ENCODE measurements at places on chromosomes 1 and 21.

GRCh38 chr1:121418369-121419049 is 233.7 kb downstream of the SRGAP2C start:
- no peak for DNase-seq

DNA sequence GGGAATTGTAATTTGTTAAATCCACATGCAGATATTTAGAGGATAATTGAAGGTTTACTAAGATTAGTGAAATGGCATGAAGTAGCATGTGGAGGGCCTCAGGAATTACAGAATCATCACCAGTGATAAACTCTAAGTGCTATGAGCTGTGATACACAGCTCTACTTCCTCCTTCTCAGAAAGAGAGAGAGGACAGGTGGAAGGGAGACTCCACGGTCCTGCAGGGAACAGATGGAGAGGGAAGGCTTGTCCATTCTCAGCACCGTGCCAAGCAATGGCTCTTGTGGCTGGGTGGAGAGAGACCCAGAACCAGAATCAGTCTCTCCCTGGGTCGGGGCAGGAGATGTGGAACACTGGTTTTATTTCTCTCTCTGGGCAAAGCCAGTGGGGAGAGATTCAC is 27.8 kb upstream of the LYPD8 start:
- no peak for DNase-seq

DNA sequence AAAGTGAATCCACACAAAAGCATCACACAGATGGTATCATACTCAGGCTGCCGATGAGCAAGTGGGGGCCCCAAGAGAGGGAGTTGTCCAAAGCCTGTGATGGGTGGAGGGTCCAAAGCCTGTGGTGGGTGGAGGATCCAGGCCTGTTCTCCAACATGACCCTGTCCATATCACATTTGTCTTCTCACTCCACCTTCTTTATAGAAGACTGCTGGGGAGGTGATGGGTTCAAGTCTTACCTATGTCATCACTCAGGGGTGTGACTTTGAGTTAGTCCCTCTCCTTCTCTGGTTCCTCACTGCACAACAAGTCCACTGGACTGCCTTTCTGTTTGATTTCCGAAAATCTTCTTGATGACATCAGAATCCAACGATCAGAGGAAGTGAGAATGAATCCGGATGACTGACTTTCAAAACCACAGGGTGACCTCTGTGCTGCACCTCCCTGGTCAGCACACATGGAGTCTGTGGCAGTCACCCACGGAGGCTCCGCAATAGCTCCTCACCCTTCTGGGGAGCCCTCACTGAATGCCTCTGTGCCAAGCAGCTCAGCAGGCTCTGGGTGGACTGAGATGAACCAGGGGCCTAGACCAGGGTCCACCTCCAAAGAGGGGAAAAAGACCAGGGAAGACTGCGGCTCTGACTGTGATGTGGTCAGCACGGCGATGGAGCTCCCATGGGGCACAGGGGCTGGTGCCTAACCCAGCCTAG is 166.8 kb downstream of the HIVEP3 start:
- DNase-seq = no peak

DNA sequence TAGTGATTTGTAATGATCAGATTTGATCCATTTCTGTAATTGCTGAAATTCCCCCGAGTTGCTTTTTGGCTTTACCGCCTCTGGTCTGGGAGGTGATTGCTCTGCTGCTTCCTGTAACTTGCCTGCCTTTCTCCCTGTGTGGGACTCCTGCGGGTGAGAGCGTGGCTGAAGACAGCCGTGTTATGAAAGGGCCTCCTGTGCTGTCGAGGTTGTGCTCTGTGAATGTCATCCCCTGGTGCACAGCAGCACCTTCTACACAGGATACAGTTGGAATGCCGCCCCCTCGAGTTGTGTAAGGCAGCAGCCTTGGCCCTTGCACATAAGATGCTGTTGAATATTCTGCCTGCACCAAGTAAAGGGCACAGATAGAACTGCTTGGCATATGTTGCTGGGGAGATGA is 5.9 kb downstream of the SOD1 start:
- peak; percentile 39 for DNase-seq

- DNase-seq = no peak
These were observed 244.0 kb upstream of the DMRTA2 start for GRCh38 chr1:50667272-50667671.

DNA sequence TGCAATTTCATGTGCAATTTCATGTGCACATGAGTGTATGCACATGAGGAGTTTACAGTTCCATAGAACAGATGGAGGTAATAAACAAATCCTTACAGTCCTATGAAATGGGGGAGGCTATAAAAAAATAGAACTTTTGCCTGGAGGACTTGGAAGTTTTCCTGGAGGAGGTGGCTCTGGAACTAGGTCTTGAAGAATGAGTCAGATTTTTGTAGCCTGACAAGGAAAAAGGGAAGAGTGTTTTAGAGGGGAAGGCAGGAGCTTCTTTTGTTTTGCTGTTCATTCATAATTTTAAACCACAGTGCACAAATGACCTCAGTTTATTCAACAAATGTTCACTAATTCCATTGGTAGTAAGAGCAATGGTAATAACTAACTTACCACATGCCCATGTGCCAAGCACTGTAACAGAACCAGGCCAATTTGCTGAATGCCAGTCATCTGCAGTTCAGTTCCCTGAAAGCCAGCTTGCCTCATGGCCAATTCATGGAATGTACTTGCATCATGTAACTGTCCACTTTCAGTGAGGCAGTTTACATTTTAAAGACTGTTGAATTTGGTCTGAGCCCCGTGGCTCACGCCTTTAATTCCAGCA is 2.7 kb downstream of the DIO1 start:
- no peak for DNase-seq

DNA sequence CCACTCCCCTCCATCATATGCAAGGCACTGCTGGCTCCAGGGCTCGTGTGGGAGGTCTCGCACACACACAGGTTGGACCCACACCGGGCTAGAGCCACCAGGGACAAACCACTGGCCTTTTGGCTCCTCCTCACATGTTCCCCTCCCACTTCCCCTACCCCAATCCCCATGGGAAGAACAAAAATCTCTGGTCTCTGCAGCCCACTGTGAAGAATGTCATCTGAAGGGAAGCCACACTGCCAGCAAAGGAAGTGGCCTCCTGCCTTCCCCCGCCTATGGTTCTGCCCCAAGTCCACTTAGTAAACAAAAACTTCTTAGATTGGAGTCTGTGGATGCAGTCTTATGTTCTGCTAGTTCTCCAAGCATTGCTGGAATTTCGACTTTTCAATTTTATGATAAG is 24.2 kb downstream of the OLFML3 start:
- no peak for DNase-seq

DNA sequence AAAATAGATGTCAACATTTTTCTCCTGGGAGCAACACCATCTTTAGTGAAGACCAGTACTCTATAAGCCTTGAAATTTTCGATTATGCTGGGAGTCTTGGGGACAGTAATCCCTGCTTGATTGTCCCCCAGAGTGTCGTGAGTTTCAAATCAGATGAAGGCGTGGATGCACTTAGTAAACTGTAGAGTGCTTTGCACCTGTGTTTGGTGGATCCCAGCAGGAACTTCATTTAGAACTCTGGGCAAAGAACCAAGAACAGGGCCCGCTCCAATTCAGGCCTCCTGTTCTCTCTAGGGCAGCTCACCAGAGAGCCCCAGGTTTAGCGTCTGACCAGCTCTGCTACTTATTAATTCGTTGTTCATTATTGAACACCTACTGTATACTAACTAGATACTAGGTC is 1.5 kb downstream of the GPX7 start:
- DNase-seq = no peak

DNA sequence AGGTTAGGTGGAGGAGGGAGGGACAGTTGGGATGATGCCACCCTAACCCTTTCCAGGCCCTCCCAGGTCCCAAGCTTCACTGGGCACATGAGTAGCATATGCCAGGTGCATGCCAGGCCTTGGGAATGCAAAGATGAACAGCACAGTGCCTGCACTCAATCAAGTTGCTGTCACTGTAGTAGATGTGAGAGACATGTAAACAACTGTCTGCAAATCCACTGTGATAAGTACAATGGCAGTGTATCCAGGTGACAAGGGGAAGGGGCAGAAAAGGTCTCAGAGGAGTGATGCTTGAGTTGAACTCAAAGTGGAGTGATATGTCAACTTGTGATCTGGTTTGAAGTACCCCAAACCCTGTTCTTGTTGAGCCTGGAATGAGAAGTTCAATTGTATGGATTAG is 49.5 kb upstream of the LRRN2 start:
- DNase-seq = no peak

GRCh38 chr1:246497331-246497915 is 9.7 kb downstream of the SMYD3 start:
- peak; percentile 47 for DNase-seq

- DNase-seq = no peak
These were observed 70.4 kb downstream of the MRPS6 start for GRCh38 chr21:34143685-34144182.

- DNase-seq = peak; percentile 81
These were observed 51.9 kb downstream of the AGPAT3 start for GRCh38 chr21:43916691-43917514.

DNA sequence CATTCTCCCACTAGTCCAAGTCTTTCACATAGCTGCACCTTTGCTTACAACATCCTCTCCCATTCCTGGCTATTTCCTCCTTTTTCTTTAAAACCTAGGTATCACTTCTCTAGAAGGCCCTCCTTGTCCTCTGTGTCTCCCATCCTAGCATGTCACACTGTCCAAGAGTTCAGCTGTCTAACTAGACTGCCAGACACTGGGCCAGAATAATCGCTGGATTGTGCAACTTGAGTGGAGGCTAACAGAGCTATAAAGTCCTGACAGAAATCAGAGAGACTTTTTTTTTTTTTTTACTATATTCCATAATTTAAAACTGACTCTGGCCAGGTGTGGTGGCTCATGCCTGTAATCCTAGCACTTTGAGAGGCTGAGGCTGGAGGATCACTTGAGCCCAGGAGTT is 4.2 kb upstream of the ANGPTL7 start:
- DNase-seq = no peak

DNA sequence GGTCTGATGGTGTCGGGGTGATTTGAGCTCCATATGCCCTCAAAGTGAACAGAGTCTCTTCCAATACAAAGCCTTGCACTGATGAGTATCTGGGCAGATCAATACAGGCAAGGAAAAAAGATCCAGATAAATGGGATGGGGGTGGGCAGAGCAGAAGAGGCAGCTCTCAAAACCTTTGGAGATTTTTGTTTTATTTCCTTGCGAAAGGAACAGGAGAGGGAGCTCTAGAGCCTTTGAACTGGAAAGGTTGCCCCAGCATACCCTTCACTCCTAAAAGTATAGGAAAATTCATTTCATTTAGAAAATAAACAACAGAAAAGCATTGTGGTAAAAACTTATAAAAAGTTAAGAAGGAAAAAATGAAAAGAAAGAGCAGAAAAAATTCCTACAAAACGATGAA is 31.4 kb upstream of the OLIG2 start:
- DNase-seq = no peak

- no peak for DNase-seq
These were observed 27.3 kb downstream of the SHCBP1L start for GRCh38 chr1:182925661-182926060.

GRCh38 chr1:243814718-243815117 is 35.3 kb downstream of the AKT3 start:
- DNase-seq = no peak

DNA sequence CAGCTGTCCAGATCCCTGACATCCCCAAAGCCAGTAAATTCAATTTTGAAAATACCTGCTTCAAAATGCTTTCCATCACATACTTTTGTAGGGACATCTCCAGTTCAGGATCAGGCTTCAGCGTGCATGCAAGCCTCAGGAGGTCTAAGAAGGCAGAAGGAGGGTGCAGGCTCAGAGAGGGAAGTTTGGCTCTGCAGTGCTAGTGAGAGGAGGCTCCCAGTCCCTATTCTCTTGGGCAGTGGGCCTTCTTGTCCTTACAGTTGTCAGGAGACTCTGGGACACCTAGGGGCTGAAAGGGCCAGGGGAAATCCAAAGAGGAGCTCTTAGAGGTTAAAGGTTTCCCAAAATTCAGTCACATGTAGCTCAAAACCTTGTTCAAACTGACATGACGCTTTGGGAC is 20.1 kb downstream of the ADCY10 start:
- DNase-seq = no peak

DNA sequence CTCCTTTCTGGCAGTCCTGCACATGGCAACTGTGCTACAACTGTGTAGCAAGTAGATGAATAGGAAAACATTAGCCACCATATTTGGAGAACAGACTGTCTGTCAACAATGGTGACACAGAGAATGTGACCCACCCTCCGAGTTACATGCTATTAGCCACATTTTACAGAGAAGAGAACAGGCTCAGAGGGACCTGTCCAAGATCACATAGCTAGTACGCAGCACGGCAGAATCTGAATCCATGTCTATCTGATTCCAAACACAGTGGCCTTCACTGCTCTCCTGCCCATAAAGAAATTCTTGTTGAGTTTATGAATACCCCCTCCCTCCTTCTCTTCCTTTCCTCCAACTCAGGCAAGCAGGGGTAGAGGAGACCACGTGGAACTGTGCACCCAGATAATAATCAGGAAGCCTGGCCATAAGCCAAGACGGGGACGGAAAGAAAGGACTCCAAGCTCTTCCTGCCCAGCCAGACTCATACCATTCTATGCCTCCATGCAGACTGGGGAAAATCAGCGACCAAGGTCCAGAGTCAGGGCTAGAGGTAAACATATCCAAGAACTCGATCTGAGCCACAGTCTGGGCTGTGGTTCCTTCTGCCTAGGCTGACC is 78.8 kb downstream of the TRABD2B start:
- DNase-seq = no peak

GRCh38 chr1:100413035-100413434 is 60.7 kb downstream of the CDC14A start:
- no peak for DNase-seq

DNA sequence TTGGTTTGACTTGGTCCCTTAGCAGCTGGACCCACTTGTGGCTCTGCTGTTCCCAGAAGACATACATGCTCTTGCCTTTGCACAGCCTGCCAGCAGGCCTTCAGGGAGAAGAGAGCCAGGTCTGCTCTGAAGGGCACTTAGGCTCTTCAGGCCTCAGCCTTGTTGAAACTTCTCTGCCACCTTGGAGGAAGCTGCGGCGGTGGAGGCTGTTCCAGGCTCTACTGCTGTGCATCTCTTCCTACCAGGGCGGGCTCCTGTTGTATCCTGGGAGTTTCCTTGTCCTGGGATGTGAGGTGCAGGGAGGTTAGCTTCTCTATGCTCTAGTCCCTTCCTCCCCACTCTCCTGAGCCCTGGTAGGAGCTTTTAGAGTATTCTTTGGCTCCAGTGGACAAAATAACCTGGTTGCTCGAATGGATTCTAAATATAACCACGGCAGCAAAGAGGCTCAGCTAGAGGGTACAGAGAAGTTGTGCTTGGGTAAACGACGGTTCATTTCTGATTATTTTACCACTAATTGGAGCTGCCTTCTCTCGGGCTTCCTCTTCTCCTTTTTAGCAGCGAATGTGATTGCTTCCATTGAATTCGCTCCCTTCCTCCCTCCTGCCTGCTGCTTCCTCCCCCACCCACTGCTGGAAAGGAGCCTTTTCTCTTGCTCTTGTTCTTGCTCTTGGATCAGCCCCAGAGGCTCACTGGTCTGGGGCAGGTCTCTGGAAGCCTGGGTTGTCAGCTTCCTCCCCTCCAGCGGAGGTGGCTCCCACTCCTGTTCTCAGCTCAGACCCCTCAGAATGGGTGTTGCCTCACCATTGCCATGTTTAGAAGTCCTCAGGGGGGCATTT is 126.6 kb upstream of the CACNA1E start:
- DNase-seq = no peak

GRCh38 chr1:4494558-4494957 is 159.9 kb upstream of the AJAP1 start:
- DNase-seq = no peak
